ENCODE measurements at places on chromosomes 3 and 15.

DNA sequence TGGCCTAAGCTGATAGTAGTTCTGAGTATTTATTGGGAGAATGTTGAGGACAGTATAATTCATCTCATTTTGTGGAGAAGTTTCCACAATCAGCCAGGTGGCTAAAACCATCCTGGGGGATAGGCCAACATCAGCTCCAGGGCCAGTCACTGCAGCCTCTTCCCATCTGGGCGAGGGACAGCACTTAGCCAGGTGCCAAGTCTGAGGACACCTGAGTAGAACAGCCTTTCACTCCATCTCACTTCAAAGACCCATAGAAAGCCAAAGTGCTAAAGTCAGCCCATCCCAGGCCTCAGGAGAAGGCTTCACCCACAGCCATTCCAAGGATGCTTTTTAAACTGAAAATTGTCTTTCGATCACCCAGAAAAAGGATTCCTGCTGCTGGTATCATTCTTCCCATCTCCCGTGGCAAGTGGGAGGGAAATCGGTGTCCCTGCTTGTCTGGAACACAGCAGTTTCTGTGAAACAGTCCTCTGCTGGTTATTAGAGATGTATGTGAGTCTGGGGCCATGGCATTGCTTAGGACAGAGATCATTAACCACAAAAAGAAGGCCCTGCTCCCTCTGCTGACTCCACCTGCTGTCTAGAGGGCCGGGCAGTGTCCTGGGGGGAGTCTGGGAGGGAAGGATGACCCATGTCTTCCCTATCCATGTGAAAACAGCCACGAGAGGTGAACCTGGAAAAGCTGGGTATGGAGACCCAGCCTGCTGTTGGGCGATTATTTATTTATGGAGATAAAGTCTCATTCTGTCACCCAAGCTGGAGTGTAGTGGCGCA is 9.6 kb downstream of the CALML4 start:
- DNase-seq, result no peak

GRCh38 chr3:60135474-60135873 is 1085.6 kb upstream of the CFAP20DC start:
- no peak for DNase-seq

DNA sequence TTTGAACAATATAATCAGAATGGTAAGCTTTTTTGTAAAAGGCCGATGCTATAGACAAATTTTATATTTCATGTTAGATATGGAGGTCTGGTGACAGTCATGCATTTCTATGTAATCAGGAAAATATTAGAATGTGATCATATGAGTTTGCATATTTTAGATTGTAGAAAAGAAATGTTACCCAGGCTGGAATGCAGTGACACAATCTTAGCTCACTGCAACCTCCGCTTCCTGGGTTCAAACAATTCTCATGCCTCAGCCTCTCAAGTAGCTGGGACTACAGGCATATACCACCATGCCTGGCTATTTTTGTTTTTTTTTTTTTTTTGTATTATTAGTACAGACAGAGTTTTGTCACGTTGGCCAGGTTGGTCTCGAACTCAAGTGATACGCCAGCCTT is 152.0 kb downstream of the LMLN start:
- no peak for DNase-seq

- DNase-seq, result no peak
Observed at GRCh38 chr3:172287937-172288477, 160.2 kb downstream of the GHSR start.

- peak; percentile 45 for DNase-seq
Observed at GRCh38 chr3:46848271-46849044, 14.8 kb downstream of the MYL3 start.

DNA sequence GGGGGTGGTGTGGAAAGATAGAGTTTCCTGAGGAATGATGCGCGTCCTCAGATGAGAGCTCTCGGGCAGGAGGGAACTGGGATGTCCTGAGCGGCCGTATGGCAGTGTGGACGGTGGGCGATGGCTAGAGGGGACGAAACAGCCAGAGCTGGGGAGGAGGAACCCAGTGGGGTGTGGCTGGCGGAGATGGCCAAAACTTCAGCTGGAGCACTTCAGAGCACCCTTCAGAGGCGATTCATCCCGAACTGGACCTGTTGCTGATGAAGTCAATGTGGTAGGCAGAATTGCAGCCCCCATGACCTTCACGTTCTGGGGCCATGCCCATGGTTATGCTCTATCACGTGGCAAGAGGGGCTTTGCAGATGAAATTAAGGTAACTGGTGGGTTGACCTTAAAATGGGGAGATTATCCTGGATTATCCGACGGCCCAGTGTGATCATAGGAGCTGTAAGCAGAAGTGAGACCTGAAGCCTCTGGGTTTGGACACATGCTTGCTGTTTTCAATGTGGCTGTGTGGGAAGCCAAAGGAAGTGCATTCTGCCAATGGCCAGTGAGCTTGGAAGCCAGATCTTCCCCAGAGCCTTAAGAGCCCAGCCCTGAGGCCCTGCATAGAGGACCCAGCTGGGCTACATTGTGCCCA is 52.3 kb downstream of the ATP1B3 start:
- DNase-seq, result no peak

GRCh38 chr15:99126131-99126588 is 21.3 kb downstream of the SYNM start:
- DNase-seq, result no peak

- DNase-seq, result no peak
Observed at GRCh38 chr3:128494367-128494650, 1.3 kb upstream of the GATA2 start.
